ENCODE measurements at places on chromosomes 3 and 15.
A peak's percentile ranks its signal among the peaks of the same experiment; 100 is the strongest.

DNA sequence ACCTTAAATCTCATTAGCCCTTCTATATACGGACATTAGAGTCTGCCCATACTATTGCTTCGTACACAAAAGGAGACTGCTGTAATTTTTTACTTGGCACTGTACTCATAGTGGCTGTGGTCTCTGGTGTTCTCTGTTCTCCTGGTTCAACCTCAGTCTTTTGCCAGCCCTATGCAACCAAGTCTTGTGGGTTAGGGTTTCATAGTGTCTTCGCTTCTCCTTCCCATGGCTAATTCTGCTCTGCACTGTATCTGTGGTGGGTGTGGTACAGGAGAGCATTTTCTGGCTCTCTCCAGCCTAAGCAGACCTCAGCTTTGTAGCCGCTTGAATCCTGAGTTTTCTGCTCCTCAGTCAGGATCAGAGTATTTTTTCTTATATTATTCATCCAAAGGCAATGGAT, 981.2 kb downstream of the SQOR start:
- no peak for DNase-seq

- DNase-seq: no peak
Observed at GRCh38 chr15:38894243-38894948, 329.8 kb upstream of the RASGRP1 start.

DNA sequence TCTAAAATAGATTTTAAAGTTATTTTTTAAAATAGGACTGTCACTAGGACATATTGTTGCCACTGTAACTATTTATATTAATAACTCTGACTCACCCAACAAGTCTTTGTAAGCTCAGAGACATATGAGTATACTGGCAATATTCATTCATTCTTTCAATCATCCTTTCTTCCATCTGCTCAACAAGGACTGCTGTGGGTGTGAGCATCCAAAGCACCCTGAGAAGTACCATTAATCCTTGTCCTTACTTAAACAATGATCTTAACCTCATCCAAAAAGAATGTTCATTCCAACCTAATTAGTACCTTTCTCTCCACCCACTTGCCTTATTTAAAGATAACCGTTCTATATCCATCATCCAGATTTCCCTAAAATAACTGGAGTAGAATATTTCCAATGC, 94.2 kb upstream of the PPP2R3A start:
- DNase-seq: no peak

DNA sequence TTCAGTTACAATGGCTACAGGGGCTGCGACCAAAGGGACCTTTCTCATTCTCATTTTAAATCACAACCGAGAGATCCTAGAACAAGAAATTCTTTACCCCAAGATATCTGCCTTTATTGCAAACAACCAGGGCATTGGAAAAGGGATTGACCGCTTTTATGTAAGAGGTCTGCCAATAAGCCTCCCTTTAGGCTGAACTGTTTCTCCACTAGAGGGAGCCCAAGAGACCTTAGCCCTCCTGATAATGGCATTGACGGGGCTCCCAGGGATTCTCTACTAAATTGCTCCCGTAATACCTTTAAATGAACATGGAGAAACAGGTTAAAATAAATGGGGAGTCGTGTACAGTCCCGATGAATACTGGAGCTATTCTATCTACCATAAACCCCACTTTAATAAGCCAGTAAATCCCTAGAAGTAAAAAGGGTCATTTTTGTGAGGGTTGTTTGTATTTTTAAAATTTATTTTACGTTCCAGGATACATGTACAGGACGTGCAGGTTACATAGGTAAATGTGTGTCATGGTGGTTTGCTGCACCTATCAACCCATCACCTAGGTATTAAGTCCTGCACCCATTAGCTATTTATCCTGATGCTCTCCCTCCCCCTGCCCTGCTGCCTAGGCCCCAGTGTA, 7.5 kb upstream of the IGSF10 start:
- DNase-seq: peak; percentile 9

GRCh38 chr15:92361321-92362000, 32.2 kb upstream of the ST8SIA2 start:
- no peak for DNase-seq

DNA sequence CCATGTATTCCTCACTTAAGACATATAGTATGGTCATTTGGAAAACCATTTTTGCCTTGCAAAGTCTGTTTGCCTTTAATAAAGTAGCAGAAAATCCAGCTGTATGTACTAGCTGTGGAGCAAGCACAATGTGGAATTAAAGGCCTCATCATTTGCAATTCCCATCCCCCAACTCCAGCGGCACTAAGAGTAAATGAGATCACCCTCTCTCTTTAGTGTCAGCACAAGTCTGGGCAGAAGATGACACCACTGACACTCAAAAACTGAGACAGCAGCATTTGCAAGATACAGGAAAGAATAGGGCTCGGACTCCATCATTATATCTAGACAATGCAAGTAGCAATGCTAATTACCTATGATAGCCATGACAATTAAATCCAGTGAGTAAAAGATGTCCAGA, 24.7 kb upstream of the DYNC1LI1 start:
- no peak for DNase-seq

All from foreskin keratinocyte (primary cell).